ENCODE measurements at places on chromosomes 16 and 17.

DNA sequence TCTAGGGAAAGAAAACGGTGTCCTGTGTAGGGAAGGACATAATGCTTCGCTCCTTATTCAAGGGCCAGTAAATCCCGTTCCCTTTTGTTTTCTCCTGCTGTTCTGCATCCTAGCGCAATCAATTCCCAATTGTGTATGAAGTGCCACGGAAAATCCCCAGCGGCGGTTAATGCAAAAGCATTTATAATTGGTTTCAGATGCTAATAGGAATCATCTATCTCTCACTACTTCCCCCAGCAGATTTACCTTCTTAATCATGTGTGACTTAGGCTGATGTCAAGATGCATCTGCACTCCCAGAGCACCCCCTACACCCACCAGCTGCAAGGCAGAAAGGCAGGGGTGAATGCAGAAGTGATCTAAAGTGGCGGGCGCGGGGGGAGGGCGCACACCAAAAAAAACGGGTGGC, 32.7 kb upstream of the SSTR2 start:
- no peak for DNase-seq

DNA sequence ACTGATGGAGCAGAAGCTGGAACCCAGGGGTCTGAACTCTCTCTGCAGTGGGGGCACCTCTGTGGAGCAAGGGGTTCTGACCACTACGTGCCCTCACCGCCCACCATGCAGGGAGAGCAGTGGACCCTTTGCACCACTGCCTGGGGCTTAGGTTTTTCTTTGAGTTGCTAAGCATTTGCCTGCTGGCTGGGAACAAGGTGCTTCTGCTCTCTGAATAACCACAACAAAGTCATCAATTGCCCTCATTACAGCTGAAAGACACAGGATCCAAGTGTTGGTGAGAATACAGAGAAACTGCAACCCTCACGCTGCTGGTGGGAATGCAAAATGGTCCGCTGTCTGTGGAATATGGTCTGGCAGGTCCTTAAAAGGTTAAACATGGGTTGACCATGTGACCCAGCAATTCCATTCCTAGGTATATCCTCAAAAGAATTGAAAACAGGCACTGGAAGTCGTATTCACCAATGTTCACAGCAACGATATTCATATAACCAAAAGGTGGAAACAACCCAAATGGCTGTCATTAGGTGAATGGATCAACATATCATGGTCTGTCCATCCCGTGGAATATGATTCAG, 22.8 kb downstream of the NLRC3 start:
- no peak for DNase-seq

DNA sequence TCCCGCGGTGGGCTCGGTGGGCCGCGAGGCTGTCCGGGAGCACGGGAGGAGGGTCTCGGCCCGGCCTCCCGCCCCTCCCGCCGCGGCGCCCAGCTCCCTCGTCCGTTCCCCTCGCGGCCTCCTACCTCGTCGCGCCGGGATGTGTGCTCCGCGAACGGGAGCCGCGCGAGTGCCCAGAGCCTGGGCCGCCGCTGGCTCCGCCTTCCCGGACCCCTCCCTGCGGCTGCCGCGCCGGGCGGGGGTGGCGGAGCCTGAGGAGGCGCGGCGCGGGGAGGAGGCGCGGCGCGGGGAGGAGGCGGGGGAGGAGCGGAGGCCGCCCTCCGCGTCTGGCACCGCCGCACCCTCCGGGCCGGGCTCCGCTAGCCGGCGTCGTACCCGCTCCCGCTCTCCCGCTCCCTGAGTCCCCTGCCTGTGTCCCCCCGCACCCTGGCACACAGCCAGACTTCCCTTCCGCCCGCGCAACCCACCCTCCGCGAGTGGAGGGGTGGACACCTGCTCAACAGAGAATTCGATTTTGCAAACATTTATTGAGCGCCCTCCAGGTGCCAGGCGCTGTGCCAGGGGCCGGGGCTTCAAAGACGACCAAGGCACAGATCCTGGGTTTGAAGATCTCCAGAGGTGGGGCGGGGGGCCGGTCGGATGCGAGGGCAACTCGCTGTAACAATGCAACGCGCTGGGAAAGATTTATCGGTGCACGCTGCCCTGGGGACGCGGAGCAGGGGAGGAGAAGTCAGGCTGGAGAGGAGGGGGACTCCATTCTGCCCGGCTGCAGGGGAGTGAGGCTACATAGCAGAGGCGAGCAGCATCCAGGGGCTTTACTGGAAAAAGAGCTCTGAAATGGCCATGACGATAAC, at the start of gene MPP3:
Gene MPP3 (minus strand): TSS at position 171 of the 854 bp plus-strand sequence. CDS start 1,240 bp downstream, outside the sequence.
- peak; percentile 8 for DNase-seq

- DNase-seq, result no peak
These were observed 1.7 kb downstream of the NFATC3 start for GRCh38 chr16:68086860-68087268.

GRCh38 chr16:11550791-11551498, 35.8 kb downstream of the LITAF start:
- no peak for DNase-seq

DNA sequence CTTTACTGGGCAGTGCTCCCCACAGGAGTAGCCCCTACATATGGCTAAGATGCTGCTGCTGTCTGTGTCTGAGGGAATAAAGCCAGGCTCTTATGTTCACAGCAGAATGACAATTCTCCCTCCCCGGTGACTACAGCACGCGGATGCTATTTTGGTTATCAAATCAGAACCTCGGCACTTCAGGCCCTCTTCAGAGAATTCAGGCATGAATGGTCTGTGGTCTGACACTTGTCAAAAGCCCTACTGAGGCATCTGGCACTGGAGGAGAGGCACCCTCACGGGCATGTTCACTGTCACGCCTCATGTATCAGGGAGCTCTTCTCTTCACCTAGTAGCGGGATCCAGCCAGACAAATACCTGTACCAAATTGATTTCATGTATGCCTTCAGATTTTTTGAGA, 30.4 kb downstream of the KIAA0513 start:
- no peak for DNase-seq

GRCh38 chr16:83968891-83969649, 1.0 kb downstream of the NECAB2 start:
- DNase-seq, result no peak

DNA sequence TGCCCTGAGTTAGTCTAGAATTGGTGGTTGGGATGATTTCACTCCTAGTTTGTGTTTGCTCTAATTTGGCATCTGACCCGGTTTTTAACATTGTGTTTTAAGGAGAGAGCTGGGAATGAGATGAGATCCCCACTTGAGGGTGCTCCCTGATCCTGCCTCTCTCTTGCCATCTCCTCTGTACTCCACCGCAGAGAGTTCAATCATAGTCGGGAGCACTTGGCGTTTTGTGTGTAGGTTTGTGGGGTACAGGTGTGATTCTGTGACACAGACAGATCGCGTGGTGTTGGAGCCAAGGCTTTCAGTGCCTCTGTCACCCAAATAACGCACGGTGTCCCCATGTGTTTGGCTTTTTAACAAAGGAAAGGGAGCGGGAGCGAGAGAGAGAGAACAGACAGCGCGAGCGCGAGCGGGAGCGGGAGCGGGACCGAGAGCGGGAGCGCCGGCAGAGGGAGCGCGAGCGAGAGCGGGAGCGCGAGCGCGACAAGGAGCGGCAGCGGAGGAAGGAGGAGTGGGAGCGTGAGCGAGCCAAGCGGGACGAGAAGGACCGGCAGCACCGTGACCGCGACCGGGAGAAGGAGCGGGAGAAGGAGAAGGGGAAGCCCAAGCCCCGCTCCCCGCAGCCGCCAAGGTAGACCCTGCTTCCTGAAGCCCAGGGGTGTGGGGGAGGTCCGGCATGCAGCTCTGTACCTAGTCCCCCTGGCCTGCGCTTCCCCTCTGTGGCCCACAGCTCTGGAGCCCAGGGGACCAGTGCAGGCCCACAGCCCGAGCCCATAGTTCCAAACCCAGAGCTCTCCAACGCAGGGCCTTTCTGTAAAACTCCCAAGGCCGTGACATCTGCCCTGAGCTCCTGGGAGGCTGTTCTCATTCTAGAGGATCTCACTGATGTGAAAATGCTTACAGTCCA, 27.2 kb upstream of the IL17C start:
- DNase-seq, result no peak

GRCh38 chr16:57504491-57504890, 18.2 kb upstream of the DOK4 start:
- DNase-seq, result no peak

GRCh38 chr17:82399601-82400101, 18.5 kb upstream of the HEXD start:
- no peak for DNase-seq

DNA sequence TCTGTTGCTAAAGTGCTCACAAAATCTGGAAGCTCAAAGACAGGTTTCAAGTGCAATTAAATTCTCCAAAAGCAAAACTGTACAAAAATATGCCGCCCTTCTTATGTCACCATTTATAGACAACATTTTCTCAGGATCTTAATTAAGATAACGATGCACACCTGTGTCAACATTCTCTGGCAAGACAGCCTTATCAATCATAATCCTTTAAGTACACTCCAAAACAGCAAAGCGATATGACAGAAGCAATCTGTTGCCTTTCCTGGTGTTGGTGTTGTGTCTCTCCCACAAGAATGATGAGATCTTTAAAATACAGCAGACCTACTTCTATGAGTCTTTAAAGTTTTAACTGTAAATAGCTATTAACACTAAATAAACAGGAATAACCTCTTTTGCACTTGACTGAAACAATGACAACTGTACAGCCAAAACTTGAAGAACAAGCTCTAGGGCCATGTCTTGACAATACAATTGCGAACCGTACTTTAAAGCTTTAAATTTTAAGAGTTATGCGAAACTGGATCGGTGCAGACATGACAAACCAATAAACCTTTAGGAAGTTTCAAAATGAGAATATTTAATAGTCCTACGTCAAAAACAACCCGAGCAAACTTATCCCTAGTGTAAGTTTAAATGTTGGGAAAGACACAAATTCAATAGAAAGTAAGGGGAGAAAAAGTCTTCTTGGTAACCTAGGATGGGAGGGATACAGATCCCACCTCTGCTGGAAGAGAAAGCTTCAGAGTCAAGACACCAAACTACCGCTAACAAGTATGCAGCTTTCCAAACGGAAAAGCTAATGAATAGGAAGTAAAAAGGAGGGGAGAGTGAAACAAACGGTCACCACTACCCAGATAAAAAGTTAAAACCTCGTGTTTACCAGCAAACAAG, 3.3 kb upstream of the IRX5 start:
- no peak for DNase-seq

- DNase-seq, result no peak
These were observed 16.4 kb upstream of the CPSF4L start for GRCh38 chr17:73278049-73278464.

DNA sequence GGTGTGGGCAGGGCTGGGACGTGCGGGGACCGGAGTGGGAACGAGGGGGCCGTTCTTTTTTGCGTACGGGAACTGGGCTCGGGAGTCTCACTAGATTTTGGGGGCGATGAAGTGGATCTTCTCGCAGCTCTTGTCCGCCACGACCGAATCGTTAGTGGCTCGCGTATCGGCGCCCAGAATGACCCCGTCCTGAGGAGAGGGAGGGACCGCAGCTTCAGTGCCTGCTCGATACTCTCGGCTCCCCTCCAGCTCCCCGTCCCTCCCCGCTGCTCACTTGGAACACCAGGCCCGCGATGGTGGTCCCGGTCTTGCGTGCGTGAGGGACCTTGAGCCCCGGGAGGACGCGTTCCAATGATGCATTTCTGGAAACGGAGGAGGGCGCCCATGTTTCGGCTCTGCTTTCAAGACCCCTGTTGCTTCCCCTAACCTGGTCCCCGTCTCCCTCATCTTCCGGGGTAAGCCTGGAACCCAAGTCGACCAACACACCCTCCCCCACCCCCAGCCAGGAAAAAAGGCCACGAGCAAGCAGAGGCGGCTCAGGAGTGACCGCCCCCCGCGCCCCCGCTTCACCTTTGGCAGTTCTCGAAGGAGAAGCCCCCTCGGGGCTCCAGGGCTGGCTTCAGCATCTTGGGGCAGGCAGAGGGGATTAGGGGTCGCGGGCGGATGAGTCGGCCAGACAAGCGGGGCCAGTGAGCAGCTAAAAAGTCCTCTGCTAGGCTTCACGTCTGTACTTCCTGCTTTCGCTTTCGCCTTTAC, at the start of gene PSMB10:
Gene PSMB10 (minus strand): TSS at position 727 of the 756 bp plus-strand sequence. CDS start 101 bp downstream, at position 626.
- DNase-seq, result peak; percentile 25

DNA sequence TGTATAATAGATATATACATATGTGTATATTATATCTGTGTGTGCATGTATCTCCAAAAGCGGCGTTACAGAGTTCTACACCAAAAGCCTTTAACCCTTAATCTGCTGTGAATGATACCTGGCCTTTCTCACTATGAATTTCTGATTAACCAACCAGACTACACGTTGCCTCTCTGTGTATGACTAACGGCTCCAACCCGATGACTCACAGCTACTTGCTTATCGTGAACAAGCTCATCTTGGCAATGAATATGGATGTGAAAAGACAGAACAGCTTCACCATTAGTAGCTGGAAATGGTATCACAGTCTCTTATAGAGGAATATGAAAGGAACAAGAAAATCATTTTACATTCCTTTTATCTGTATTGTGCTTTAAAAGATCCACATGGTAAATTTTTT, 23.8 kb upstream of the ARHGAP44 start:
- no peak for DNase-seq

DNA sequence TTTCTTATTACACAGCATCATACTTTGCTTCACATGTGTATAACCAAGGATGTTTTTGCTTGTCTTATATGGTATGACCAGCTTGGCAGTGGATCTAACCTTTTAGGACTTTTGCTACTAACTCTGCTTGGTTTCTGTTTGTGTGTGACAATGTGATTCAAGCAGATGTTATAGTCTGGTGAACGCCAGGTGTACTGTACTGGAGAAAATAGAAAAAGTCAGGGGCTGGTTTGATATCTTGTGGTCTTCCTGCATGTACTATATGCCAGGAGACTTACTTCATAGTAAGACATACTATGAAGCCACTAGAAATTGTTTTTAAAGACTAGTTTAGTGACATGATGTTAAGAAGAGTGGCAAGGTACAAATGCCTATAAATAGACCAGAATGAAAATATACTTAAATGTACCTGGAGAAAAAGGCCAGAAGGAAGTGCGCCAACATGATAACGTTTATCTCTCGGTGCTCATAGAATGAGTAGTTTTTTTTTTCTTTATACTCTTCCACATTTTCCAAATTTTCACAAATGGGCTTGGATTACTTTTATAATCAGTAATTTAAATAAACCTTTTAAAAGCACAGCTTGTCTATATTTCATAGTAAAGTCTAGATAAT, 112.3 kb downstream of the PRKCA start:
- DNase-seq, result no peak

All from CD4-positive, alpha-beta T cell treated with Interleukin-4 for 4 hours (primary cell).